ENCODE measurements at places on chromosomes 7 and 10. TPM values are rescaled to one million over a fixed set of nuclear protein-coding genes. Genes with fewer than 3 reads are reported as not detected.

DNA sequence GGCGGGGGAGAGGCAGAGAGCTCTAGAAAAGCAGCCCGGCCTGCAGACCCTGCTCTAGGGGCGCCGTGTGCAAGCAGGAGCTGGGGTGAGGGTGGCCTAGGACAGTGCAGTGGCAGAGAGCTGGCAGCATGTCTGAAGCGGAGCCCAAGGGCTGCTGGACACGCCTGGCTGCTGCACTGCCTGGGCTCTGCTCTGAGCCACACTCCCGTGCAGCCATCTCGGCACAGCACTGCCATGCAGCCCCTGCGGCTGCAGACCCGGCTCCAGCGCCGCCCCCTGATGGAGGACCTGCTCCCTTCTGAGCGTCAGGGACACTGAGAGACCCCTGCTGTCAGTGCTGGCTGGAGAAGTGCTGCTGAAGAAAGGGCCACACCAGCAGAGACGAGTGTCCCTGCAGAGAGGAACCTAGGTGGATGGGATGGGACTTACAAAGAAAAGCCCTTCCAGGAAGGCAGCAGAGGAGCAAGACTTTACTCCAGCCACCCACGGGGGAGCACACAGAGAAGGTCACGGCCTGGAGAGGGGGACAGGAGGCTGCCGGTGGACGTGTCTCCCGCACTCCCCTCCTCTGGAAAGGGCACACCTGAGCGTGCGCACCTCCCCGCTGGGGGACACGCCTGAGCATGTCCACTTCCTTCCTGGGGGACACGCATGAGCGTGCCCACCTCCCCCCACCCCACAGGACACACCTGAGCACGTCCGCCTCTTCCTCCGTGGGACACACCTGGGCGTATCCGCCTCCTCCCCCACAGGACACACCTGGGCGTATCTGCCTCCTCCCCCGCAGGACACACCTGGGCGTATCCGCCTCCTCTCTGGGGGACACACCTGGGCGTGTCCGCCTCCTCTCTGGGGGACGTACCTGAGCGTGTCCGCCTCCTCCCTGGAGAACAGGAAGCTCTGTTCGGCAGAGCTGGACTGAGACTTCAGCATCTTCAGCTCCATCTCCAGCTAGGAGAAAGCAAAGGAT is 252.9 kb downstream of the MAD1L1 start:
- H3K4me3 ChIP-seq = no peak overlapping the region
- no peaks in the 10 kb centered on the region for H3K4me1 ChIP-seq
- H3K36me3 ChIP-seq = peaks cover 53% of the 10 kb centered on the region
- H3K27ac ChIP-seq = no peak overlapping the region
- DNase-seq = peak; percentile 30

VAX1 gene
- not detected for total RNA-seq

EBLN1 gene
- not detected for total RNA-seq

DNA sequence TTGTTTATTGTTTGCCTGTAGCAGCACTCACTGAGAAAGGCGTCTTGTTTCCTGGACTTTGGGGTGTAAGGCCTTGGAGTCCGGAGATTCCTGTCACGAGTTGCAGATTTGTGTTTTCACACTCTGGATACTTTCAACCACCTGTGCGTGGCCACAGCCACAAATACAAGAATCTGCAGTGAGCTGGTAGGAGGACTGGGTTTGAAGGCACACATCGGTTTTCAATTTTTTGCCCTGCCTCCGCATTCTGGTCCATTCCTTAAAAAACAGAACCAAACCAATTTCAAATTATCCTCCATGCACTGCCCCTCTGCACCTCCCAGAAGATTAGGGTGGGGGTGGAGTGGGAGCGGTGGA is 619 bp downstream of the EXOC4 start:
- H3K27ac ChIP-seq = peak overlapping the region; percentile 71
- H3K36me3 ChIP-seq = no peaks in the 10 kb centered on the region
- no peaks in the 10 kb centered on the region for H3K27me3 ChIP-seq
- peaks cover 6% of the 10 kb centered on the region for H3K4me1 ChIP-seq
- peak overlapping the region; percentile 88 for H3K4me3 ChIP-seq

TMEM140 gene
- total RNA-seq = 25.4 TPM

COL28A1 gene
- 2.3 TPM for total RNA-seq

MMD2 gene
- total RNA-seq = not detected

- no peaks in the 10 kb centered on the region for H3K36me3 ChIP-seq
- no peak overlapping the region for H3K4me3 ChIP-seq
- DNase-seq = no peak
- H3K27me3 ChIP-seq = no peaks in the 10 kb centered on the region
Observed at GRCh38 chr7:134245253-134245652, 71.5 kb downstream of the SLC35B4 start.

LRRC18 gene
- 1.2 TPM for total RNA-seq

PPRC1 gene
- 27.8 TPM for total RNA-seq

- no peak for DNase-seq
- no peaks in the 10 kb centered on the region for H3K4me1 ChIP-seq
- H3K27ac ChIP-seq = no peak overlapping the region
- no peak overlapping the region for H3K4me3 ChIP-seq
- peaks cover 3% of the 10 kb centered on the region for H3K27me3 ChIP-seq
- H3K36me3 ChIP-seq = no peaks in the 10 kb centered on the region
Observed at GRCh38 chr7:50156163-50156562, 63.1 kb upstream of the ZPBP start.

GRCh38 chr7:77687747-77688144 is 8.5 kb upstream of the RSBN1L start:
- H3K27me3 ChIP-seq = no peaks in the 10 kb centered on the region
- H3K36me3 ChIP-seq = no peaks in the 10 kb centered on the region
- no peak overlapping the region for H3K4me3 ChIP-seq
- peaks cover 41% of the 10 kb centered on the region for H3K4me1 ChIP-seq
- peak overlapping the region; percentile 34 for H3K27ac ChIP-seq

DNA sequence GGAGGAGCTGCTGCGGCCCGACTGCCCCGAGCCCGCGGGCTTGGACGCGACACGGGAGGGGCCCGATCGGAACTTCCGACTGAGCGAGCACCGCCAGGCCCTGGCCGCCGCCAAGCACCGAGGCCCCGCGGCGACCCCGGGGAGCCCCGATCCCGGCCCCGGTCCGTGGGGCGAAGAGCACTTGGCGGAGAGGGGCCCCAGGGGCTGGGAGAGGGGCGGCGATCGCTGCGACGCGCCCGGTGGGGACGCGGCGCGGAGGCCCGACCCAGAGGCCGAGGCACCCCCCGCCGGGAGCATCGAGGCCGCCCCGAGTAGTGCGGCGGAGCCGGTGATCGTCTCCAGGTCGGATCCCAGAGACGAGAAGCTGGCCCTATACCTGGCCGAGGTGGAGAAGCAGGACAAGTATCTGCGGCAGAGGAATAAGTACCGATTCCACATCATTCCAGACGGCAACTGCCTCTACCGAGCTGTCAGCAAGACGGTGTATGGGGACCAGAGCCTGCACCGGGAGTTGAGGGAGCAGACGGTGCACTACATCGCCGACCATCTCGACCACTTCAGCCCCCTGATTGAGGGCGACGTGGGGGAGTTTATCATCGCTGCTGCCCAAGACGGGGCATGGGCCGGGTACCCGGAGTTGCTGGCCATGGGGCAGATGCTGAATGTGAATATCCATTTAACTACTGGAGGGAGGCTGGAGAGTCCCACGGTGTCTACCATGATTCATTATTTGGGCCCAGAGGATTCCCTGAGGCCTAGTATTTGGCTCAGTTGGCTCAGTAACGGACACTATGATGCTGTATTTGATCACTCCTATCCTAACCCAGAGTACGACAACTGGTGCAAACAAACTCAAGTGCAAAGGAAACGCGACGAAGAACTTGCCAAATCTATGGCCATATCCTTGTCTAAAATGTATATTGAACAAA is 1.4 kb downstream of the OTUD1 start:
- H3K4me1 ChIP-seq = peaks cover 69% of the 10 kb centered on the region
- H3K27ac ChIP-seq = peak overlapping the region; percentile 96
- H3K36me3 ChIP-seq = peaks cover 8% of the 10 kb centered on the region

AKR1C8 gene
- total RNA-seq = not detected

GRCh38 chr7:146740039-146740438 is 623.4 kb downstream of the CNTNAP2 start:
- no peaks in the 10 kb centered on the region for H3K27me3 ChIP-seq
- no peak overlapping the region for H3K27ac ChIP-seq

DNA sequence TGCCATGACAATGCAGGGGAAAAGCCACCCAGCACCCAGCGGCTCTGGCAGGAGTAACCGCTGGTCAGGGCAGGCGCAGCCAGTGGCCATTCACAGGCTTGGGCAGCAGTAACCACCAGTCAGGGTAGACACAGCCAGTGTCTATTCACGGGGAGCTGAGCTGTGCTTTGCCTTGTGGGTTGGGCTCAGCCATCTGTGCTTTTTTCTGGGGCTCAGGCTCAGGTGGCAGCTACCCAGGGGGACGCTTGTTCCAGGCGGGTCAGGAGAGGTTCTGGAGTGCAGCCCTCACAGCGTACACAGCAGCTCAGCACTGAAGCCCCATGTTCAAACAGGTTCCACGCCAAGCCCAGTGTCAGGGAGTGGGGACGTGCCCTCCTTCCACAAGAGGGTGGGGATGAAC is 28.5 kb downstream of the FOXL3 start:
- peaks cover 36% of the 10 kb centered on the region for H3K27me3 ChIP-seq
- no peak overlapping the region for H3K4me3 ChIP-seq
- H3K36me3 ChIP-seq = no peaks in the 10 kb centered on the region
- H3K4me1 ChIP-seq = peaks cover 15% of the 10 kb centered on the region

DNA sequence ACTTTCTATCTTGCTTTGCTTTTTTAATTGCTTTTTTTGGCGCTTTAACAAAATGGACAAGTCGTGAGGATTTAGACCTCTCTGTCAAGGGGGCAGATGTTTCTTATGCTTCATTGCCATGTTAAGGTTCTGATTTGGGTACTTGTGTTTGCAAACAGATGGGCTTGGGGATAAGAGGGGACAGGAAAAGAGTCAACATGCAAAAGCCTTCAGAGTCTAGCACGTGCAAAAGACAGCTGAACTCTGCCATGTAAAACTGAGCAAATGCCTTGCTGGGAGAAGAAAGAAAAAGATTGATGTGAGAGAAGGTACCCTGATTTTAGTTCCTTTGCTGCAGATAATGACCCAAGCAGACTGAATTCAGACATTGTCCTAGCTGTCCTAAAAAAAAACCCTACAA is 173.1 kb downstream of the KIAA1217 start:
- no peaks in the 10 kb centered on the region for H3K27me3 ChIP-seq
- no peaks in the 10 kb centered on the region for H3K36me3 ChIP-seq
- no peak for DNase-seq
- H3K4me3 ChIP-seq = no peak overlapping the region

DNA sequence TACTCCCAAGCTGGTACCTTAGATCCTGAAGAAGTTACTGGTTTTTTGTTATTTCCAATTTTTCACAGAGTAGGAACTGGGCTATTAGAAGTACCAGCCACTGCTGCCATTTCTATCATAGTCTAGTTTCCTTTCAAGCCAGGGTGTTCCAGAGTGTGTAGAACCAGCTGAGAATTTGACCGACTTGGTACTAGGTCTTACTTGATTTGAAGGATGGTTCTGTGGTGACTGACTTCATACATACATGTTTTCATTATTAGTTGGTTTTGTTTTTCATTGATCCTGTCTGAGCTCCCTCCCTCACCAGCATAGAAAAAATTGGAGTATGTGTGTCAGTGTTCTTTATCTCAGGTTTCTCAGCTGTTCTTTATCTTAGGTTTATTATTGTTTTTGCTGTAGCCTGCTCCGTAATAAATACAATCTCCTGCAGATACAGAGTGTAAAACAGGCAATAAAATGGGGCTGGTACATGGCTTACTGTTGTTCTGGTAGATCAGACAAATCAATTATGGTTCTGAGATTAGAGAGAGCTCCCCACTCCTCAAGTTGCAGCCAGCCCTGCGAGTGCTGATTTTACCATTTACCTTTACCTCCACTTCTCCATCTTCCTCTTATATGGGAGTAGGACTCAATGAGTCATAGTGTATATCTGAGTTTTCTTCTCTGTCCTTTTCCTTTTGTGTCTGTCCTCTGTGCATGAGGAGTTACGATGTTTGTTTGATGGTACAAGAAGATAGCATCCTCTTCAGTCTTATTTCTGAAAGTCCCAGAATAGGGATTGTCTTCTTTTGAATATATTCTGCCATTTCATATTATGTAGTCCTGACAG is 122.6 kb downstream of the LRRC4 start:
- H3K4me3 ChIP-seq = no peak overlapping the region
- no peaks in the 10 kb centered on the region for H3K27me3 ChIP-seq
- no peak overlapping the region for H3K27ac ChIP-seq
- H3K36me3 ChIP-seq = peaks cover 22% of the 10 kb centered on the region

SPDYE6 gene
- not detected for total RNA-seq

SUV39H2 gene
- total RNA-seq = 10.9 TPM

CNOT4 gene
- total RNA-seq = 21.6 TPM

DNA sequence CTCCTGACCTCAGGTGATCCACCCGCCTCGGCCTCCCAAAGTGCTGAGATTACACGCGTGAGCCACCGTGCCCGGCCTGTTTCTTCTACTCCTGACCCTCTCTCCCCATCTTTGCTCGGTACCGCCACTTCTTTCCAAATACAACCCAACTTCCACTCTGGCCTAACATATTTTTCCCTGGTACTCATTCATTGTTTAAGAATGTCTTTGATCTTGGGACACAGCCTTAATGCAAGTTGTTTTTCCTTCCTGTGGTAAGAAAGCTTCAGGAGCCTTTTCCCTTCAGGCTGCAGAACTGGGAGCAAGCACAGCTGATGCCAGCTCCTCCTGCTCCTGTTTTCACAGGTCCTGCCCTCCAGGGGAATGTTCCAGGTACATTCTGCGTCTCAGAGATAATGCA is 13.7 kb downstream of the CALML3 start:
- no peaks in the 10 kb centered on the region for H3K36me3 ChIP-seq
- H3K27ac ChIP-seq = no peak overlapping the region
- H3K4me1 ChIP-seq = no peaks in the 10 kb centered on the region
- H3K4me3 ChIP-seq = no peak overlapping the region
- peak; percentile 24 for DNase-seq

ACHE gene
- total RNA-seq = 3.3 TPM

POLR2J gene
- total RNA-seq = 39.0 TPM

SOSTDC1 gene
- 8.8 TPM for total RNA-seq

- DNase-seq = no peak
- no peak overlapping the region for H3K4me3 ChIP-seq
- H3K27me3 ChIP-seq = no peaks in the 10 kb centered on the region
- no peaks in the 10 kb centered on the region for H3K36me3 ChIP-seq
Observed at GRCh38 chr7:45670717-45671116, 96.5 kb downstream of the ADCY1 start.

DNA sequence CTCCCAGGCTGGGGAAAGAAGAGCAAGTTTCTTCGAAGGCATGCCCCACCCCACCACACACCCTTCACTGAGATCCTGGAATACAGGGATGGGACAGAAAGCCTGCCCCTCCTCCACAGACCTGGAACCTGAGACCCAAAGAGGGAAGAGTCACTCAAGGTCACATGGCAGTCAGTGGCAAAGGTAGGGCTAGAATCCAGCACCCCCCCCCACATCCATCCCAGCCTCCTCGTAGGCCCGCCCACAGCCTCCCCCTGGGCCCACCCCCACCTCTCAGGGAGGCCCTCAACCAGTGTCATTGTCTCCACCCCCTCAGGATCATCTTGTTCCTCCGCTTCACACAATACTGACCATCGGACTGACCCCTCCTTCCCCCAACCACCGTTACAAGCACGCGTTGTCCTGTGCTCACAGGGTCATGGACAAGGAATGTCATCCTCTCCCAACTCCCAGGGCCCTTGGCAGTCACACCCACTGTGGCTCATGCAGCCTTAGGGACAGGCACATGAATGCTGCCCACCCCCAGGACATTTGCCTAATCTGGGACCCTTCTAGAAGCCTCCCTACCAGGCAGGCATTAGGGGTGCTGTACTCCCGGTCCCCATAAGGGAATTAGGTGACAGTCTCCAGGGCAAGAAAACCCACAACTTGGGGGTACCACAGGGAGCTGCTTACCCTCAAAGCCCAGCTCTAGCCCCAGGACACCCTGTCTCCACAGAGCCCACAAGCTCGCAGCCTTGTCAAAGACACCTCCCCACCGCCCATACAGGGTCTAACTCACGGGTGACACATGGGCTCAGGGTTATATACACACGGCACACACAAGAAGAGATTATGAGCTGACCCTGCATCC is 1.4 kb downstream of the KCNH2 start:
- H3K27ac ChIP-seq = no peak overlapping the region
- H3K36me3 ChIP-seq = no peaks in the 10 kb centered on the region
- peaks cover 12% of the 10 kb centered on the region for H3K4me1 ChIP-seq
- DNase-seq = no peak

Data from left lung (tissue), 14 donors.